ENCODE measurements at places on chromosomes 11 and 22.

DNA sequence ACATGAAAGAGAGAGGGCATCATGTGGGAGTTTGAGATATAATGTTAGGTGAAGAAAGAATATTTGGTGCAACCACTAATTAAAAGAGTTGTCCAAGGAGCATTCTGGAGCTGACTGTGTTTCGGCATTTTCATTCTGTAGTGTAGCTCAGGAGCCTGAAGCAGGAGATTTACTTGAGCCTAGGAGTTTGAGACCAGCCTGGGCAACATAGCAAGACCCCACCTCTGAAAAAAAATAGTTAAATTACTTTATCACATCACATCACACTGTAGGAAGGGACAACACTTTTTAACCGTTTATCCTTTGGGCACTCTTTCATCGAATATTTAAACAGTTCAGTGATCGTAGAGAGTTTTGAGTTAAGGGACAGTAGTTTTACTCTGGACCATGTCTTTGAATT lies 50.3 kb upstream of the SLC25A18 start:
- DNase-seq = no peak

DNA sequence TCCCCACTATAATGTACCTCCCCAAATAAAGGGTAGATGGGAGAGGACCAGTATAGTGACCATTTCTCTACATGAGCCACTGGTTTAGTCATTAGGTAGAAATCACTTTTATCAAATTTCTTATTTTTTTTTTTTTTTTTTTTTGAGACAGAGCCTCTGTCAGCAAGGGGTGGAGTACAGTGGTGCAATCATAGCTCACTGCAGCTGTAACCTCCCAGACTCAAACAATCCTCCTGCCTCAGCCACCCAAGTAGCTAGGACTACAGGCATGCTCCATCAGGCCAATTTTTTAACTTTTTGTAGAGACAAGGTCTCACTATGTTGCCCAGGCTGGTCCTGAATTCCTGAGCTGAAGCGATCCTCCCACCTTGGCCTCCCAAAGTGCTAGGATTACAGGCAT lies 322.4 kb downstream of the TTC28 start:
- DNase-seq = no peak

DNA sequence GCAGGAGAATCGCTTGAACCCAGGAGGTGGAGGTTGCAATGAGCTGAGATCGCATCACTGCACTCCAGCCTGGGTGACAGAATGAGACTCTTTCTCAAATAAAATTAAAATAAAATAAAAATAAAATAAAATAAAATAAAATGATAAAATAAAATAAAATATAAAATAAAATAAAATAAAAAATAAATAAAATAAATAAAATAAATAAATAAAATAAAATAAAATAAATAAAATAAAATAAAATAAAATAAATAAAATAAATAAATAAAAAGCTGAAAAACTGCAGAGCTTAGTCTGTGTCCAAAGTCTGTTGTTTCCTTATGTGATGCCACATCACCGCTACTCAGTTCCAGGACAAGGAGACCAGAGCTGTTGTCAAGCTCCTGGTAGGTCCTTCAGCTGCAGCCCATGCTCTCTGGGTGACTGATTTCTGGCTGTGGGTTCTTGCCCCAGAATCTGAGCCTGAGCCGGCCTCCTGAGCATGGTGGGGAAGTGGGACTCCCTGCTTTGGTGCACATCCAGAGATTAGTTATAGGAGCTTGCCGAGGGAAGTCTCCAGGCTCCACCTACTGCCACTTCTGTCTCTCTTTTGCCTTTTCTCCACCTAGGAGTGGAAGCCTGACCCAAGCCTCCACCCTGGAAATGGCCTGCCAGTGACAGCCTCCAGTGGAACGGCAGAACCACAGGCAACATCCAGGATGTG lies 31.3 kb upstream of the ADA2 start:
- no peak for DNase-seq

- no peak for DNase-seq
These were observed 88.5 kb downstream of the WNT7B start for GRCh38 chr22:45888221-45889092.

- DNase-seq = no peak
These were observed 72.8 kb downstream of the TP53I11 start for GRCh38 chr11:44877571-44878497.

GRCh38 chr11:1102221-1102971 lies 27.7 kb downstream of the MUC2 start:
- DNase-seq = no peak

DNA sequence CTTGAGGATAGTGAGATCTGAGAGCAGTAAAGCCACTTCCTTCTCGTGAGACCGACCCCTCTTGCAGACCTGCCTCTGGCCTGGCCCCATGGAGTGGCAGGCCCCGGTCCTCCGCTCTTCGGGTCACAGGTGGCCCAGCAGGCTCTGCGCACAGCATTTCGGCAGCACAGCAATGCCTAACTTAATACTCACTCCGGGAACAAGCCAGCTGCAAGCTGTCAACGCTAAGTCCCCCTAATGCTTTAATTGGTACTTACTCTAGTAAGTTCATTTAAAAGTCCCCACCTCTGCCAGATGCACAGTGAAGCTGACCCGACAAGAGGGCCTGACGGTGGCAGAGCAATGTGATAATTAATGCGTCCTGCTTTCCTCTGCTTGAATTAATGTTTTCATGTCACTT lies 349.3 kb upstream of the B3GAT1 start:
- DNase-seq = no peak

- DNase-seq = no peak
These were observed 85.7 kb downstream of the TBC1D22A start for GRCh38 chr22:46848197-46848596.

DNA sequence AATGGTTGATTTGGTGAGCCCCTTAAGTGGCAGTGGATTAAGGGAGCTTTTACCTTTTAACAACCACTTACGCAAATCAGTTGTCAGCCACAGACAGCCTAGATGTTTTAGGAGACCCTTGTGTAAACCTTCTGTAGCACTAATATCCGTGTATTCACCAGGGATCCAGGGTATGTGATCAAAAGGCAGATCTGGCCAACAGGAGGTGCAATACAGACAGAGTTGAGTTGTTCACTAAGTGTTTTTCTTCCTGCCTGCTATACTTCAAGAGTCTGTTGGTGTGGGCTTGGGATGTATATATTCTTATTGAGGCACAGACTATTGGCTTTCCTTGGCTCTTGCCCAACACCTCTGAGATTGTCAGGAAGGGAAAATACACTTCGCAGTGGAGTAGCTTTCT lies 175.1 kb downstream of the FAT3 start:
- no peak for DNase-seq

- no peak for DNase-seq
These were observed 39.7 kb downstream of the ADAMTS15 start for GRCh38 chr11:130487924-130488815.

- DNase-seq = no peak
These were observed 10.4 kb downstream of the ANO5 start for GRCh38 chr11:22203281-22203680.

DNA sequence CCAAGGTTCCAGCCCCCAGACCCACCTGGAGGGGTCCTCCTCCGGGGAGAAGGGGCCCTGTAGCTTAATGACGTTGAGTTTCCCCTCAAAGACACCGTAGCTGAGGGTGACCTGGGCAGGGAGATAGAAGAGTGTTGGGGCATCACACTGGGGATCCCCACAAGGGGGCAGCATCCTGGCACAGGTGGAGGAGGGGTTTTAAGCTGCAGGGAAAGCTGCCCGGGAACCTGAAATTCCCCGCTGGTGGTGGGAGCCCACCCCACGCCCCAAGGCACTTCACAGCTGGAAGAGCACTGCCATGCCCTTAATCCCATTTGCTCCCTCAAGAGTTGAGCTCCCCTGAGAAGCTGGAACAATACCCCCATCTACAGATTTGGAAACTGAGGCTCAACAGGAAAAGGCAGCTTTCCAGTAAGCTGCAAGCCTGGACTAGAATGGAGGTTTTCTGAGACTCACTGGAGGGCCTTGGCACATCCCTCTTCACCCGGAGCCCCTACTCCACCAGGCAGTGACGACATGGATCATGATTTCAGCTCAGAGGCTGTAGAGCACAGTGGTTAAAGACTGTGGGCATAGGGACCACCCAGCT lies 13.7 kb downstream of the MFNG start:
- peak; percentile 74 for DNase-seq

- no peak for DNase-seq
These were observed 526.1 kb downstream of the BRD1 start for GRCh38 chr22:49301398-49302149.

GRCh38 chr22:44191036-44191454 lies 10.3 kb downstream of the PARVG start:
- DNase-seq = no peak

- DNase-seq = no peak
These were observed 1.5 kb upstream of the SOX10 start for GRCh38 chr22:37985751-37986281.

DNA sequence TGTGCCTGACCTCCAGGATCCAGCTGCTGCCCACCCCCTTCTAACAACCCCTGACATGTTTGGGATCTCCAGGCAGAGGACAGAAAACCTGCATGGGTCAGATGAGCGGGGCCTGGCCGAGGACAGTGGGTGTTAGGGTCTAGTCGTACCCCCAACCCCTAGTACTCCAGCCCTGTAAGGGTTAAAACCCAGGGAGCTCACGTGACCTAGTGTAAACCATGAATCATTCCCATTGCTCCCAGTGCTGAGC lies 89.1 kb upstream of the CRYBB3 start:
- DNase-seq = no peak

DNA sequence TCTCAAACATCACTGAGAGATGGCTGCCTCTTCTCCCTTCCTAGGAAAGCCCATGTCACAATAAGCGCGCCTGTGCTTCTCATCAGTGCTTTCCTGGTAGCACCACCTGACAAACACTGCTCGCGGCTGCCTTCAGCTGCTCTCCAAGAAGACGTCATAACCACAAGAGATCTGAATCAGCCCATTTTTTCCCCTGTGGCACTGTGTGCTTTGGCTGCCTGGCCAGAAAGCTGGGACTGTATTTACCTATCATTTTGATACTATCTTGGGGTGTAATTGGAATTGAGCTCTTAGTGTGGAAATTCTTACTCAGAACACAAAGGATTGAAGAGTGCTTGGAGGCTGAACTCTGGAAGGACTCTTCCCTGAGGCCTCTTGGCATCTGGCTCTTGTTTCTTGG lies 50.3 kb upstream of the EHF start:
- no peak for DNase-seq

DNA sequence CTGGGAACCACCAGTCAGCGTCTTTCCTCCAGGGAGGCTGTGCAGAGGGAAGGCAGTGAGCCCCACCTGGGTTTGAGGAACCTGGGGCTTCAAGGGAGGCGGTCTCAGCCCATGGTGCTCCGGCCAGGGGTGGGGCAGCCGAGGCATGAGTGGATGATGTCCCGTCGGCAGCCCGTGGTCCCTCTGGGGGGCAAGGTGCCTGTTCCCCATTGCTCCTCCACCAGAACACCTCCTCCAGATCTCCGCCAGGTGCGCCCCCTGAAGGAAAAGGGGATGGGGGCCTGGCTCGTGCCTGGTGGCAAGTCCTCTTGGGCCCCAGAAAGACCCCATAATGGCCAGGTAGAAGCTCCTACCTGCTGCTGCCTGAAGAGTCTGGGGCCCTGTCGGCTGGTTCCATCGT lies 94.1 kb downstream of the KCNQ1 start:
- DNase-seq = no peak

DNA sequence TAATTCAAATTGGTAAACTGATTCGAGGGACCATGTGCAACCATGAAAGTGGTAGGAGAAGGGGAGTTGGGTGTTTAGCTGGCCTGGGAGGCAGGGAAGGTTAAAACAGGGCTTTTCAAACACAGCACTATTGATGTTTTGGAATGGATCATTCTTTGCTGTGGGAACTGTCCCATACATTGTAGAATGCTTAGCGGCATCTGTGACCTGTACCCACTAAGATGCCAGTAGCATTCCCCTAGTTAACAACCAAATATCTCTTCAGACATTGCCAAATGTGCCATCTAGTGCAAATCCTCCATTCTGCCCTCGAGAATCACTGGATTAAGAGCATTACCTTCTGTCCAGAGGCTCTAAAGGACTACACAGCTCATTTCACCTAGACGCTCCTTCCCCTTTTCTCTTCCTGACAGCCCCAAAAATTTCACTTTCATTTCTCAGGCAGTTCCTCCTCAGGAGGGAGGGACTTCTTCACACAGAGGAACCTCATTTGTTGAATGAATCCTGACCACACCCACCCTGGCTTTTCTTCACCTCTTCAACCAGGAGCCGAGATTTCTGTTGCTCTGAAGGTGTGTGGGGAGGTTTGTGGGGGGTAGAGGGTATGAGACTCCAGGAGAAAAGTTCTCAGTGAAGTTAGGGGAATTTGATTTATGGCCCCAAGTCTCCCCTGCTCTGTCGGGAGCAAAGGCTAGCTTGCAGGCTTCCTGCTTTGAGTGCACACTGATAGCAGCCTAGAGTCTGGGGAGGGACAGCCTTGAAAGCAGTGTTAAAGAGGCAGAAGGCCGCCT lies at the start of gene TRIM34:
Gene TRIM34 (plus strand): TSS at position 513 of the 791 bp plus-strand sequence. CDS start 7,331 bp downstream, outside the sequence.
- DNase-seq = peak; percentile 75

DNA sequence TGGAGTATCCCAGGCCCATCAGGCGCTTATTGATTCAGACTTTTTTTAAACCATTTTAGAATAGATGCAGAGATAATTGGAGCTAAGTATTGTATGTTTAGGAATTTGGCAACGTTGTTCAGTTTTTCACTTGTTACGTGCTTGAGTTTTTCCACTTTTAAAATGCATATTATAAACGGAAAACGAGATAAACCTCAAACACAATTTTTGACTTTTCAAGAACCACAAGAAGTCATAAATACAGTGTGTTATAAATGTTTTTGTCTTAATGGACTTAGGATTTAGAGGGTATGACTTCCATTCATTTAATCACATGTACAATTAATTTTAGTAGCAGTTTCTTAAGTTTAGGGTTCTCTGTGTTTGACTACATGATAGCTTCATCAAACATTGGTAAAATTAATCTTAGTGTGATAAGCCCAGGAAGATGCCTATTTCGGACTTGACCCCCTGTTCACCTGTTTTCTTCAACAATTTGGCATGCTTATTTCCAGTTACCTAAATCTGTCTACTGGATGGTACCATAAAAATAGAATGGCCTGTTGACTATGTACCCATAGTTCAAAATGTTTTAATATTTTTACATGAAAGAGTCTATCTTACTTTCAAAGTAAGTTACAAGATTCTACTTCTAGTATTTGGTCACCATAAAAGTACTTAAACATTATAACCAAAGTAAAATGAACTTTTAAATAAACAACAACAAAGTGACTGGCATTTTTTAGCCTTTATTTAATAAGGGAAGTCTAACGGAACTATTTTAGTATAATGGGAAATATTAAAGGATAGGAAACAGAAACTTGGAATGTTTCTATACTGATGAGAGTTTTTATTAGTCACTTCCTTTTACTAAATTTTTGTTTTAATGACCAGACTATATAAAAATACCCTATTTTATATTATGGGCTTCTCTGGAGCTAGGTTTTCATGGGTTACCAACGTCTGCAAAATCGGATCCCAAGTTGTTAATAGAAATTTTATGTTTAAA lies 1.4 kb downstream of the ZC3H12C start:
- DNase-seq = no peak

GRCh38 chr11:132549561-132549960 lies 982.7 kb downstream of the OPCML start:
- no peak for DNase-seq
